ENCODE measurements at places on chromosomes 12 and 14.
A peak's percentile ranks its signal among the peaks of the same experiment; 100 is the strongest.

DNA sequence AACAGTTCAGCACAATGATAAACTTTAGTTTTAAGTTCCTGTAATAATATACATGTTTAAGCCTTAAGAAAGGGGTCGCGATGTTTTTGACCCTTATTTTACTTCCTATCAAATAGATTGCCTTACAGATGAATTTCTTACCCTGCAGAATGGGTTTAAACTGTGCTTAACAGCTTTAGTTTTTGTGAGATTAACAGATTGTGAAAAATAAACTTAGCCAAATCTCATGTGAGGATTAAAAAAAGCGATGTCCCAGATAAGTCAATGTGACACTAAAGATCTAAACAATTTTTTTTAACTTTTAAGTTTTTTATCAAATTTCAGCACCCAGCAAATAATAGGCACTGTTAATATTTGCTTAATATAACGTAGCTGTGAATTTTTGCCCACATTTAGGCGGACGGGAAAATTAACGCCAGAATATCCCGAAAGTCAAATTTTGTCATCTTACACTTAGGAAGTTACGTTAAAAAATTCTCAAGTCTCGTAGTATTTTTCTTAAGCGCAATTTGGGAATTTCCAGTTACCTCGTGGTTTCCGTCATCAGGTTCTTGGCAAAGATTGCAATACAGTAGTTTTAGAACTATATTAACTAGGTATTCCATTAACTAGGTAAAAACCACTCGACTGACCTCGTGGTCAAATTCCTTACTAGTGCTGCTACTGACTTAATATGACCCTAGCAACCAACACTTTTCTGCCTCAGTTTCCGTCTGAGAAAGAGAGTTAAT lies 1.2 kb downstream of the HNRNPC start:
- DNase-seq = peak; percentile 37

GRCh38 chr14:54796961-54797360 lies 105.7 kb downstream of the GCH1 start:
- DNase-seq = no peak

DNA sequence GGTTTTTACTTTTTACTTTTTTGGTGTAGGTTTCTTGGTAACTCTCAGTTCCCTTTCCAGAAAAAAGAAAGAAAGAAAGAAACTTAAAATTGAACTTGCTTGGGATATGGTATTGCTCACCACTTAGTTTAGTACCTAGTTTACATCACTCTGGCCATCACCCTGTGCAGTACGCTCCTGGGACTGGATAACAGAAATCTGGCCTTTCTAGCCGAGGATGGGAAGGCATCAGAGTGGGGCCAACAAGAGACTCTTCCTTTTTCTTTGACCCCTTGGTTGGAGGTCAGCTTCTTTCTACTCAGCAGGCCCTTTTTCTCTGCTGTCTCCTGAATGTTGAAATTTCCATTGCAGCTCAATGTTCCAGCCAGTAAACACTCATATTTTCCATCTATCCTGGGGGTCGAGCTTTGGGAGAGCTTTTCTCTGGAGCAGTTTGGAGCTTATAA lies 156.6 kb downstream of the TGFB3 start:
- no peak for DNase-seq

DNA sequence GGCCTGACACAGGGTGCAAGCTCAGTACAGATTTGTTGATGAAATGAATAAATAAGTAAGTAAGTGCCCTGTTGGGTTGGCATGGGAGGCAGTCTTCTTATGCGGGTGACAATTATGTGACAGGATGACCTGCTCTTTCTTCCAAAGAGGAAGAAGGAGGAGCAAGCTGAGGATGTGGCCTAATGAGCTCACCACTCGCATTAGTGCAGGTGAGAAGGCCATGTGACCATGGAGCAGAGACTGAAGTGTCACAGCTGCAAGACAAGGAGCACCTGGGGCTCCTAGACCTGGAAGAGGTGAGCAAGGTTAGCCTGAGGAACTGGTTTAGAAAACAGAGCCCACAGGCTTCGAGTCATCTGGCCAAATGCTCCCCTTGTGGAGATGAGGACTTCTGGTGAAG lies 34.9 kb downstream of the LRTM2 start:
- peak; percentile 6 for DNase-seq

GRCh38 chr12:53593707-53594106 lies 32.5 kb downstream of the ATF7 start:
- DNase-seq = no peak

GRCh38 chr14:21185491-21185890 lies 29.6 kb upstream of the OR5AU1 start:
- no peak for DNase-seq

- no peak for DNase-seq
These were observed 32.0 kb upstream of the SIX1 start for GRCh38 chr14:60681271-60681670.

DNA sequence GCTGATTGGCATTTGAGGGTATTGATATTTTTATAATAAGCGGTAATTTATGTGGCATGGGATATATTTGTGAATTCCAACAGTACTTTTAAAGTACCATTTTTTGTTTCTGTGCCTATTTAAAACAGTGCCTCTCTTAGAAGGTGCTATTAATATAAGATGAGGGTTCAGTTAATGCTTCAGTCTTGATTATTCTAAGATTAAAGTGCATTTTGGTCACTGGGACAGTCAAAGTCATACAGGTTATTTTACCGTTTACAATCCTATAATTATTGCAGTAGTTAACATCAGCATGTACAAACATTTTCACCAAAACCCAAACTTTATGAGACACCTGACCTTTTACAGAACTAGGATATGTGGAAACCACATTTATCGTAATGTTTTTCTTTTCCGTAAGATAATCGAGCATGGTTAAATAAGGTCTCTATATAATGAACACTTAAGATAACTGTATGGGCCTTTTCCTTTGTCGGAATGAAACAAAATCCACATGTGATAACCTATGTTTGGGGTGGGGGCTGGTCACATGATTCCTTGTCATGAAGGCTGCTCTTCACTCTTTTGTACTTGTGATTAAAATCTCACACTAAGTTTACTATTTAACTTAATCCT lies 37.7 kb upstream of the DNM1L start:
- no peak for DNase-seq

DNA sequence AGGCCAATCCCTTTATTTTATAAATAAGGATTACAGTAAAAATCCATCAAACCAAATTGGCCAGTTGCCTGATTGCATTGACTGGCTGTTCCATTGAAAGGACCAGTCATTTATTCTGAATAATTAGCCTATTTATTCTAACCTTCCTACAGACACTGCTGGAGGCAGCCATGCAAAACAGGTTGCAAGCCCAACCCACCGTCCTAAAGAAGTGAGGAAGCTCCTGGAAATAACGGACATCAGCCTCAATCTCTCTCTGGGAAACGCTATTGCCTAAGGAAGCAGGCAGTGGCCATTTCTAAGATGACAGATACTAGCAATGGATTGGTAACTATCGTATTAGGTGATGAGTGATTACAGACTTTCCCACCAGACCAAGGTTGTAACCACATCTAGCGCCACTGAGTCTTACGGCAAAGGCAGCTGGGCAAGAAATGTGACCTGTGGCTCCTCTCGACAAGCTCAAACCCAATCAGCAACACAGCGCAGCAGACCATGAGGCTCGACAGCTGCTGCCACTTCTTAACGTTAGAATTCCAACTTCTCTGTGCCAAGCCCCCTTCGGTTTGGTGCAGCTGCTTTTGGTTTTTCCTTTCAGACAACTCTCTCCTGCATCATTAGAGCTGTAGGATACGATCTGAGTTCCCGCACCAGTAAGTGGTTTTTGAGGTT lies 134.2 kb downstream of the KCNK10 start:
- peak; percentile 83 for DNase-seq
